ENCODE measurements at places on chromosomes 6 and 20.

GRCh38 chr6:132929141-132929540 lies 114.8 kb downstream of the RPS12 start:
- DNase-seq, result no peak

DNA sequence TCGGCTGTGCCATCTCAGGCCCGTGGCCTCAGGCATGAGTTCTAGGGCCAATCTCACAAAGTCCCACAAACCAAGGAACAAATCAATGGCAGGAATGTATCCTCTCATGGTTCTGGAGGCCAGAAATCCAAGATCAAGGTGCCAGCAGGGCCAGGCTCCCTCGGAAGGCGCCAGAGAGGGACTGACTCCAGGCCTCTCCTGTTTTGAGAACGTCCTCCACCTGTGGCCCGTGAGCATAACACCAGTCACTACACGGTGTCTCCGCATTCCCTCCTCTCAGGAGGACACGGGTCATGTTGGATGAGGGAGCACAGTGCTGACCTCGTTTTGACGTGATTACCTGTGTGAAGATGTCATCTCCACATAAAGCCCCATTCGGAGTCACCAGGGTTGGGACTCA lies 45.0 kb upstream of the SMOC2 start:
- no peak for DNase-seq

- no peak for DNase-seq
Measured at GRCh38 chr6:109081026-109081425, 13.6 kb downstream of the SESN1 start.

GRCh38 chr6:134223796-134224420 lies 94.0 kb downstream of the SGK1 start:
- no peak for DNase-seq

Measured in prostate gland (tissue), 2 donors.